ENCODE measurements at places on chromosomes 3 and 15. TPM values are rescaled to one million over a fixed set of nuclear protein-coding genes. Genes with fewer than 3 reads are reported as not detected.

The TNNC1 gene
- not detected for polyA plus RNA-seq

The RTP1 gene
- not detected for polyA plus RNA-seq

The PHLDB2 gene
- polyA plus RNA-seq, result 0.08 TPM

The ITIH3 gene
- 0.07 TPM for polyA plus RNA-seq

The PROK2 gene
- polyA plus RNA-seq, result 81.7 TPM

The TIMP4 gene
- polyA plus RNA-seq, result not detected

The NUTM1 gene
- polyA plus RNA-seq, result not detected

The TF gene
- polyA plus RNA-seq, result not detected

The IL5RA gene
- polyA plus RNA-seq, result not detected

The HOMER2 gene
- 0.92 TPM for polyA plus RNA-seq

The COL6A6 gene
- not detected for polyA plus RNA-seq

The ZNF774 gene
- polyA plus RNA-seq, result not detected

The CCDC39 gene
- not detected for polyA plus RNA-seq

The ZPLD1 gene
- not detected for polyA plus RNA-seq

The CAMP gene
- polyA plus RNA-seq, result 5.1 TPM

The SCN11A gene
- polyA plus RNA-seq, result 0.01 TPM

The CERS3 gene
- not detected for polyA plus RNA-seq

The TUSC7 gene
- polyA plus RNA-seq, result not detected

The KNL1 gene
- polyA plus RNA-seq, result 0.38 TPM

The PLA2G4B gene
- 25.1 TPM for polyA plus RNA-seq

The WDR93 gene
- polyA plus RNA-seq, result not detected

The ISY1 gene
- 28.1 TPM for polyA plus RNA-seq

The TBC1D5 gene
- 35.3 TPM for polyA plus RNA-seq

The RPUSD3 gene
- 42.6 TPM for polyA plus RNA-seq

The SOX14 gene
- not detected for polyA plus RNA-seq

The KNG1 gene
- not detected for polyA plus RNA-seq

The CHRD gene
- polyA plus RNA-seq, result 0.03 TPM

The PRR20G gene
- polyA plus RNA-seq, result not detected

The C3orf52 gene
- not detected for polyA plus RNA-seq

The LDHAL6B gene
- not detected for polyA plus RNA-seq

The C15orf61 gene
- 3.9 TPM for polyA plus RNA-seq

The C3orf80 gene
- polyA plus RNA-seq, result not detected

The VGLL4 gene
- 8.5 TPM for polyA plus RNA-seq

The UROC1 gene
- not detected for polyA plus RNA-seq

The TNIK gene
- polyA plus RNA-seq, result 0.36 TPM

The SERPINI2 gene
- polyA plus RNA-seq, result 0.24 TPM

The CCDC80 gene
- 0.05 TPM for polyA plus RNA-seq

The NRROS gene
- 5.9 TPM for polyA plus RNA-seq

The BLM gene
- 2.3 TPM for polyA plus RNA-seq

The COL6A5 gene
- polyA plus RNA-seq, result not detected

The FETUB gene
- not detected for polyA plus RNA-seq

The AMIGO3 gene
- polyA plus RNA-seq, result 1.5 TPM

The CYP8B1 gene
- not detected for polyA plus RNA-seq

The SPINK8 gene
- not detected for polyA plus RNA-seq

The GP9 gene
- polyA plus RNA-seq, result 0.18 TPM

The ISLR2 gene
- not detected for polyA plus RNA-seq

The CLSTN2 gene
- polyA plus RNA-seq, result not detected

Data from CD14-positive monocyte (primary cell).